ENCODE measurements at places on chromosomes 12 and 14. TPM values are rescaled to one million over a fixed set of nuclear protein-coding genes. Genes with fewer than 3 reads are reported as not detected.

- DNase-seq = no peak
These were observed 174.6 kb downstream of the SLC25A21 start for GRCh38 chr14:36997843-36998242.

DNA sequence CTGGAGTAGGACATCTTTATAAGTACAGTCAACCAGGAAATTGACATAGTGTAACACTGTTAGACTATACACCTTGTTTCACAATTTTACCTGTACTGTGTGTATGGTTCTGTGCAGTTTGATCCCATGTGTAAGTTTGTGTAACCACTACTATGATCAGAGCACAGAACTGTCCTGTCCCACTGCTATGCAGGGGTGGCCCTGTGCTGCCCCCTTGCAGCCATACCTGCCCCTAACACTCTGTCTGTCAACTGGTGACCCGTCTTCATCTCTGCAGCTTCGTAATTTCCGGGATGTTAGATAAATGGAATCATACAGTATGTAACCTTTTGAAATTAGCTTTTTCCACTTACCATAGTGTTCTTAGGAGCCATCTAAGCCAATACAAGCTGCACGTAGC is 58.7 kb upstream of the RD3L start:
- no peak for DNase-seq

- no peak for DNase-seq
These were observed 185.5 kb downstream of the ETV6 start for GRCh38 chr12:11834931-11835330.

GRCh38 chr12:24467226-24467625 is 481.7 kb downstream of the BCAT1 start:
- no peak for DNase-seq

- no peak for DNase-seq
These were observed 471.7 kb upstream of the STXBP6 start for GRCh38 chr14:25521616-25522015.

The ZBTB25 gene
- total RNA-seq = 22.7 TPM
